ENCODE measurements at places on chromosomes 12 and 14.
A peak's percentile ranks its signal among the peaks of the same experiment; 100 is the strongest.

- no peak for DNase-seq
Measured at GRCh38 chr12:26783131-26783526, 49.9 kb downstream of the ITPR2 start.

DNA sequence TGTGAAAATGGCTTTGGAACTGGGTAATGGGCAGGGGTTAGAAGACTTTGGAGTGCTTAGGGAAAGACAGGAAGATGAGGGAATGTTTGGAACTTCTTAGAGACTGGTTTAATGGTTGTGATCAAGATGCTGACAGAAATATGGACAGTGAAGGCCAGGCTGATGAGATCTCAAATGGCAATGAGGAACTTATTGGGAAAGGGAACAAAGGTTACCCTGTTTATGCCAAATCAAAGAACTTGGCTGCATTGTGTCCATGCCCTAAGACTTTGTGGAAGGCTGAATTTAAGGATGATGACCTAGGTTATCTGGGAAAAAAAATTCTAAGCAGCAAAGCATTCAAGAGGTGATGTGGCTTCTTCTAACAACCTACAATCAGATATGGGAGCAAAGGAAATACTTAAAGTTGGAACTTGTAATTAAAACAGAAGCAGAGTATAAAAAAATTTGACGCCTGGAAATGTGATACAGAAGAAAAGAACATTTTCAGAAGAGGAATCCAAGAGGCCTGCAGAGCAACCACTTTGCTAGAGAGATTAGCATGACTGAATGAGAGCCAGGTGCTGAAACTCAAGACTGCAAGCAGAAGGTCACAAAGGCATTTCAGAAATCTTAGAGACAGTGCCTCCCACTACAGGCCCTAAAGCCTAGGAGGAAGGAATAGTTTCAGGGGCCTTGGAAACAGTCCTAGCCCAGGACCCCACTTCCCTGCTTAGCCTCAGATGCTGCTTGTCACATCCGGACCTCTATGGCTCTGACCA is 65.6 kb upstream of the FLRT2 start:
- DNase-seq, result no peak

DNA sequence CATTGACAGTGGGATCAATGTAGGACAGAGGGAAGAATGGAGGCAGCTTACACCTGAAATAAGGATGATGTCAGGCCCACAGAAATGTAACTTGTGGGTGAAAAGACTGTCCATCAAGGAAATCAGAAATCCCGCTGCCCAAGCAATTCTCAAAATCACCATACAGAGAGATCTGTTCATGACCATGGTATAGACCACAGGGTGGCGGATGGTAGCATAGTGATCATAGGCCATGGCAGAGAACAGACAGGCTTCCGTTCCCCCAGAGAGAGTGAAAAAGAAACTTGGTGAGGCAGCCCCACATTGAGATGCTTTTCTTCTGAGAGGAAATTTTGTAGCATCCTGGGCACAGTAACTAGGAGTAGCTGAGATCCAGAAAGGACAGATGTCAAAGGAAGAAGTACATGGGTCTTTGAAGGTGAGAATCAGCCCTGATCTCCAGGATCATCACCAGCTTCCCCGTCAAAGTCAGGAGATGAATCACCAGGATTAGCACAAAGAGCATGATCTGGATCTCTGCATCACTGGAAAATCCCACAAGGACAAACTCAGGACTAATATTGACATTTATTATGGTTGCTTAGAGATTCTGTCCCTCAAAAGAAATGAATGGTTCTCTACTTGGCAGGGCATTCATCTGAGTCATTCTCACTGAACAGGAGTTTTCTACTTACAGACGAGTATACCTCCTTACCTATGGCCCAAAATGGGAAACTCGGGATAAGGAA is 5.5 kb upstream of the ZNF641 start:
- DNase-seq, result peak; percentile 34

DNA sequence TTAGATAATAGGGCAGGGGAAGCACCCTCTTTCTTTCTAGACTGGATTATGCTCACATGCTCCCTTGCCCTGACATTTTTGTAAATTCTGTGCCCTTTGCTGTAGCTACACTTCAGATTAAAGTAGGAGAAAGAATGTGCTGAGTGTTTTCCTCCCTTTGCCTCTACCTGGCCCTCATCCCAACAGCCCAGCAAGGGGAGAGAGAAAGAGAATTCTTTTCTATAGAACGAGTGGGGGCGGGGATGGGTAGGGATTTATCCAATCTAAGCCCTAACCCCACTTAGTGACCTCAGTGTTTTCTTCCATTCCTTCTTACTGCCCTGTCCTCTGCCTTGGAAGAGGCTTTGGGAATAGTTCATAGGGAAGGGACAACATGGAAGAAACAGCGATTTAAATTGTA is 13.5 kb downstream of the GPR84 start:
- DNase-seq, result peak; percentile 60

DNA sequence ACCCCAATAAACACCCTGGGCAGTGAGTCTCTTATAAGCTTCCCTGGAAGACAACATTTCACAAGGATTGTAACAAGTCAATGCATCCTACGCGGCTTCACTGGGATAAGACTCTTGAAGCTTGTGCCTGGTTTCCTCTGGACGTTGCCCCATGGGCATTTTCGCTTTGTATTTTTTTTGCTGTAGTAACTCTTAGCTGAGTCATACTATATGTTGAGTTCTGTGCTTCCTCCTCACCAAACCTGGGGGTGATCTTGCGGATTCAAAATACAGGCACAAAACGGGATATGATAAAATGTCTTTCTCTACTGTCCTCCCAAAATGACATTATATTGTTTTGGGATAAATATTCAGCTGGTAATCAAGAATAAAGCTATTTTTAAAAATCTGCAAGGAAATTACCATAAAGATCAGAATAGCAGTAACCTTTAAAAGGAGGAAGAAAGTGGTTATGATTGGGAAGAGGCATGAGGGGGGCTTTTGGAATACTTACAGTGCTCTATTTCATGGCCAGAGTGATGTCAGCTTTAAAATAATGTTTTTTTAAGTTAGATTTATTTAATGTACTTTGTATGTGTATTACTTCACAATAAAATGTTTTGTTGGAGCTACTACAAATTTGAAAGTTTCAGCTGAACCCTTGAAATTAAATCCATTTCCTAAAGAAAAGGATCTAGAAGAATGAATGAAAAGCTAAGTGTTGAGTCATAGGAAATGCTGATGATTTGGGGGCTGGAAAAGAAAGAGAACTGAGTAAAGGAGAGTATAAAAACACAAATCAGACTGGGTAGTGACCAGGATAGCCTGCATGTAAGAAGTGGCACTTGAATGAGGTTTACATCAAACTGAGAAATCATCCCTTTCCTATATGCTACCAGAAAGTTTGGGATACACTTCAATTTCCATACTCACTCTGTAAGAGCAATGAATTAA is 14.7 kb downstream of the BTBD7 start:
- DNase-seq, result no peak

- peak; percentile 89 for DNase-seq
Measured at GRCh38 chr12:21773263-21773741, 1.2 kb downstream of the KCNJ8 start.

- no peak for DNase-seq
Measured at GRCh38 chr14:40656311-40656710, 950.4 kb upstream of the LRFN5 start.

All from WERI-Rb-1 (cell line).